ENCODE measurements at places on chromosomes 16 and 17. TPM values are rescaled to one million over a fixed set of nuclear protein-coding genes. Genes with fewer than 3 reads are reported as not detected.

RBFOX1 gene
- total RNA-seq = not detected

KRT36 gene
- total RNA-seq = not detected

NKIRAS2 gene
- 25.8 TPM for total RNA-seq

ARRB2 gene
- 3.6 TPM for total RNA-seq

LITAFD gene
- not detected for total RNA-seq

USP31 gene
- total RNA-seq = 4.0 TPM

KIF2B gene
- total RNA-seq = not detected

FADS6 gene
- not detected for total RNA-seq

ZPBP2 gene
- total RNA-seq = not detected

QRICH2 gene
- total RNA-seq = 2.1 TPM

SHCBP1 gene
- 16.4 TPM for total RNA-seq

HYDIN gene
- 1.1 TPM for total RNA-seq

SLC2A4 gene
- total RNA-seq = 0.19 TPM

NTN1 gene
- 2.9 TPM for total RNA-seq

CRYM gene
- total RNA-seq = 0.26 TPM

SP2 gene
- 1.6 TPM for total RNA-seq

LGALS9 gene
- total RNA-seq = 3.0 TPM

CENPX gene
- total RNA-seq = 26.2 TPM

AOC3 gene
- 0.26 TPM for total RNA-seq

SLC16A13 gene
- total RNA-seq = 0.12 TPM

SAMD14 gene
- 0.53 TPM for total RNA-seq

MSI2 gene
- total RNA-seq = 14.3 TPM

FOXF1 gene
- under 0.01 TPM for total RNA-seq

CA4 gene
- total RNA-seq = 0.25 TPM

ITGAX gene
- total RNA-seq = 0.26 TPM

CTRB2 gene
- not detected for total RNA-seq

TSPAN10 gene
- total RNA-seq = 0.81 TPM

TPPP3 gene
- 0.66 TPM for total RNA-seq

ASGR2 gene
- not detected for total RNA-seq

TRPV2 gene
- 40.8 TPM for total RNA-seq

RNU2-1 gene
- total RNA-seq = not detected

NTN3 gene
- 0.40 TPM for total RNA-seq

TSC2 gene
- 53.0 TPM for total RNA-seq

TNP2 gene
- total RNA-seq = under 0.01 TPM

LGALS9B gene
- not detected for total RNA-seq

SLC16A11 gene
- total RNA-seq = not detected

SUMO2 gene
- total RNA-seq = 178 TPM

CRHR1 gene
- total RNA-seq = not detected

DYNLL2 gene
- total RNA-seq = 25.4 TPM

CDH3 gene
- total RNA-seq = not detected

BRIP1 gene
- total RNA-seq = 5.4 TPM

PLXDC1 gene
- total RNA-seq = 0.40 TPM
